Stimulated activated CD8-positive, alpha-beta memory T cell treated with anti-CD3 and anti-CD28 coated beads, Interleukin-4, amount 100 ng/mL, for 1 hour (primary cell): ENCODE measurements at places on chromosomes 11 and 22.

- no peak for DNase-seq
These were observed 32.8 kb upstream of the PDE2A start for GRCh38 chr11:72707032-72707431.

- no peak for DNase-seq
These were observed 15.6 kb upstream of the MFNG start for GRCh38 chr22:37501610-37502341.

- no peak for DNase-seq
These were observed 157.8 kb upstream of the GRK3 start for GRCh38 chr22:25406510-25407210.

DNA sequence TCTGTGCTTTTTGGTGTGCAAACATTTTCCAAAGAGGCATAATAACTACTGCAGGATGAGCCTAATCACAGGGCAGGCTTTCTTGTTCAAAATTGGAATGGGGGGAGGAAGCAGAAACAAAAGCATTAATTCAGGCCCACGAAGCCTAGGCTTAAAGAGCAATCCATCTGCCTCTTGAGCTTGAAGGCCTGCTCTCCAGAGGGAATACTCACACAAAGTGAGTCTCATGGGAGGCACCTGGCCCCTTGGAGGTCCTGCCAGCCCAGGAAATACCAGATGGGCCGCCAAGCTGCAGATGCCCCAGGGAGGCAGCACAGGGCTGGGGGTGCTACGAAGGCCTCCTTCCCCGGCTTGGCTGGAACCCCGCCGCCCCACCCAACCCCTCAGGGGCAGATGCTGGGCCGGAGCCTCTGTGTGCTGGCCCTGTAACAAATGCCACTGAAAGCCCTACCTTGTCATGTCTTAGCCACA is 39.3 kb upstream of the COMT start:
- DNase-seq = no peak

DNA sequence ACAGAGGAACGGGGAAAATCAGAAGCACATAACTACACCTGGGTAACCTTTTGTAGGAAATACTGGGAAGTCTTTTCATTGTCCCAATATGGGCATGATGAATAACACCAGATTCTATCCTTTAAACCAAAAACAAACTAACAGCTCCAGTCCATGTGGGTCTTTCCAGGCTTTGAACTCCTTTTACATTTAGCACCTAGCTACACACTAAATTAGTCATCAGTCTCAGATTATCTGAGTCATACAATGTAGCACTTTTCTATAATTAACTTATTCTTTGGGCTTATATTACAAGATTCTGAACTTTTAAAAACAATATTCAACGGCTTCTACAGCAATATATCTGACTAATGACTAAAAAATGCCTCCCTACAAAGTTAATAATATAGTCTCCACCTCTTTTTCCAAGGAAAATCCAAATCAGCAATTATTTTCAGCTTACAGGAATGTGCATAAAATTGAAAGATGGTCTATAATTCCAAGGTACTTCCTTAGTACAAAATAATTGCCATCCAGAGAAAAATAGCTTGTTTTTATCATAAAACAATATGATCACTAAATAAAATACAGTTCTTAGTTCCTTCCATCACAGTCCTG is 26.3 kb downstream of the STK33 start:
- no peak for DNase-seq

- DNase-seq = no peak
These were observed 2.9 kb downstream of the PLAAT3 start for GRCh38 chr11:63611395-63611747.

DNA sequence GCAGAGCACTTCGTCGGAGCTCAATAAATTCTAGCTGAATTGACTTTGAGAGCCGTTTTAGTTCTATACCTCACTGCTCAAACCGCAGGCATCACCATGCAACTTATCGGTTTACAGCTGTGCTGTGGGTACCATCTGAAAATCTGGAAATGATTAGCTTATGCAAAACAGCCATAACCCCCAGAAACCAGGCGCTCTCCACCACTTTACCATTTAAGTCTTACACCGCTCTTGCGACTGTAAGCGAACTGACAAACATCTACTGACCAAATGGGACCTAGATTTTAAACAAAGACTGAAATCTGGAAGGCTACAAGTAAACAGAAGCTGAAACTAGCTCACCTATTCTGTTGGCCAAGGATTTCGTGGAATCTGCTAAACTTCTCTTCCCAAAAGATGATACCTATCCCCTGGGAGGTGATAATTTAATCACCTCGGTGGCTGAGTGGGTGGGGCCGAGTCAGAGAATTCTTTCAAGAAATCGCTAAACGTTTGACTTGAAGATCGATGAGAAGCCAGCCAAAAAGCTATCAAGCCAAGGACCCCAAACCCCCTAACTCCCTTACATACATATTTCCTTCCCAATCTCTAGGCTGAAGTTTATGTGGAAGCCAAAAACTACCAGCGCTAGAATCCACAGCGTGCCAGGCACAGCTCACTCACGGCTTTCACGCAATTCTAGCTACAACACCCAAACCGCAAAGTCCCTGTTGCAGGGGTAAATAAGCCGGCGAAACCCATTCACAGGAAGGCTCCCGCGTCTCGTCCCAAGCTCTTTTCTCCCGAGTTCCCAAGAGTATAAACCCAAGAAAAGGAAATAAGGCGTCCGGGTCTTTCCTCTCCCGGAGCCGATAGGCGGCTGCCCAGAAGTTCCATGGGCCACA is 644 bp downstream of the SPTY2D1 start:
- no peak for DNase-seq

DNA sequence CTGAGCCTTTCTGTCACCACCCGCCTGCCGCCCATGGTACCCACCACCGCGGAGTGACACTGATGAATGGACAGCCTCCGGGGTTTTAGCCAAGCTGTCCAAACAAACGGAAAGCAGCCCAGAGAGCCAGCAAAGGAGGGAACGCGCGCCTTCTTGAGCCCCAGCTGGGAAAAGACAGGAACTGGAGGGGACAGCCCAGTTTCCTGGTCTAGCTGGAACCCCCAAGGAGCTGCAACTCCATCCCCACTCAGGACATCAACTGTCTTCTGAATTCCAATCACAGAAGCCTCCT is 33.7 kb downstream of the SHISAL1 start:
- no peak for DNase-seq

- no peak for DNase-seq
These were observed 126.3 kb downstream of the KIRREL3 start for GRCh38 chr11:126874276-126874675.
